CD4-positive, alpha-beta T cell treated with Interleukin-1 beta for 1 hour (primary cell): ENCODE measurements at places on chromosomes 1 and 21.

DNA sequence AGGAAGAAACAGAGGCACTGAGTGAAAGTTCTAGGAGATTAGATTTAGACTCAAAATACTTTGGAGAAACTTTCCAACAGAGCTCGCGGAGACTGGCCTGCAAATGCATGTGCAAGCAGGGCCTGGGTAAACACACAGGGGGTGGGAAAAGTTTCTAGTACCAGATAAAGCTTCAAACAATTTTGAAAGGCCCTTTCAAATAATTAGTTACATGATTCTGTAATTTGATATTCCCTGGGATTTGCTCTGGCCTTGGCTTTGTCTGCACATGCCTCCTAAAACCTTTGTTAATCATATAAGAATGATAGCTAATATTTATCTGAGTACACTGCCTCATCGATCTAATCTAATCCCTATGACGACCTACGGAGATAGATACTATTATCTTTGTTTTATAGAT is 31.3 kb downstream of the VTCN1 start:
- DNase-seq: no peak

GRCh38 chr21:16642353-16642752 is 870.5 kb upstream of the CXADR start:
- no peak for DNase-seq

- peak; percentile 58 for DNase-seq
These were observed 18.3 kb upstream of the CAPN8 start for GRCh38 chr1:223683586-223684487.

- DNase-seq: no peak
These were observed 2.3 kb upstream of the C1orf35 start for GRCh38 chr1:228105270-228105995.

DNA sequence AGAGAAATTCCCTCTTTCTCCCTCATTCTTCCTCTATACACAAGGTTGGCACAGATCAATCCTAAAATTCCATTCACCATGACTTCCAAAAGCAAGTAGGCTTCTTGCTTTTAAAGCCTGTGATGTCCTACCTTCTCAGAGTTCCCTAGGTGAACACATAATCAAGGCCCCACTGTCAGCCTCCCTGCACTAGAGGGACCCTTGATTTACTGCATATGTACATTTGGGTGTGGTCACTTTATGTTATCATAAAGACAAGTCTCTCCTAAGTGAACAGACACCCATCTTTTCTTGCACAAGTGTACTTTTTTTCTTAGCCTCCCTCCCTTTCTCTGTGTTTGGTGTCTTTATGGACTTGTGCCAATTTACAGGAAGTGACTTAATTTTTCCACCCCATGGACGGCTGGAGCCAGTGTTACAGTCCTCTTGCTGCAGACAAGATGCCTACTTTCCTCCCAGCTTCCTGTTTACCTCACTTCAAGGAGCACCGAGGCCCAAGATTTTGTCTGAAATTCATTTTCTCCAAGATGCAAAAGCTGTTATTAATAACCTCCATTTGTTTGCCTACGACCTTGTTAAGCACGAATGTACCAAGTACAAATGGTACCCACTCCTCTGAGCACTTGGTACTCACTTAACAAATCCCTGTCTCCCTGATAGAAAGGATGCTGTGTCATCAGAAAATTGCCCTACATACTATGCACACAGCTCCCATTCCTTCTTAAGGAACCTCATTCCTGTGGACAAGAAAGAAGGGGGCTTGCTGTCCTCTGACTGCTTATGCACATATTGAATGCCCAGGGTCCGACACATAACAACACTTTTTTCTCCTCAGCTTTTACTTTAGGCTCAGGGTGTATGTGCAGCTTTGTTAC is 82.8 kb upstream of the SLC44A3 start:
- no peak for DNase-seq

DNA sequence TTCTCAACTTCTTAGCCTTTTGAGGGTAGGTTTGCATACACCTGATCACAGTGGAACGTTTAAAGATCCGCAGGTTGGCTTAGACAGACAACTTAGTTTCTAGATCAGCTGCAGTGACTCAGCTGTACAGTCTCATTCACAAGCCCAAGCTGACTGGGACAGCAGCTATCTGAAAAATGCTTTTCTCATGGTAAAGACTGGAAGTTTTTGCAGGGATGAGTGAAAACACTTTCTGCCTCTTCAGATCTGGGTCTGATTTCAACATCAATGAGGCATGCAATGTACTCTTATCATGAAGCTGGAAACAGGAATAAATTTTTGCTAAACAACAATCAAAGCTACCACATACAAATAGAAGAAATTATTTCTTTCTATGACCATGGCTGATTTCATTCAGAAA is 61.1 kb upstream of the PTBP2 start:
- DNase-seq: no peak

GRCh38 chr1:51740652-51741051 is 123.8 kb downstream of the OSBPL9 start:
- no peak for DNase-seq

DNA sequence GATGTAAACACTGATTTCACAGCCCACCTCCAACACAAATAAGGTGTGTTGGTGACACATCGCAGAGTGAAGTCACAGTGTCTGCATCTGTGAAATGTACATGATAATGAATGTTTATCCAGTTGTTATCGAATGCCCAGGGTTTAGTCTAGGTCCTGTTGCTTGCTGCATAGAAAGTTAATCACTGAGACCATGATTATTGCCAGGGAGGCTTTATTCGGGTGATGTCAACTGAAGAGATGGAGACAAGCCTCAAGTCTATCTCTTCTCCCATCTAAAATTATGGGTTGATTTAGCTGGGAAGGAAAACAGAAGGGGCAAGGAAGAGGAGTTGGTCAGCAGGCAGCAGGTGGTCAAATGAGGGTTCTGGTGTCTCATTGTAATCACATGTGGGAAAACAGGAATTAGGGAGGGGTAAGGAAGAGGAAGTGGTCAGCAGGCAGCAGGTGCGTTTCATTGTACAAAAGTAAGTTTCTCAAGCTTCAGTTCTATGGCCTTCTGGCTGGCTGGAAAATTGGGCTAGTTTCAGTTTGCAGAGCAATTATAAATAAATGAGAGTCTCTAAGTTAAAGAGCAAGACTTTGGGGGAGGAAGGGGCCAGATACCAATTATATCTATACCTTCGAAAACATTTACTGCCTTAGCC is 146.3 kb upstream of the DNAH14 start:
- DNase-seq: no peak

DNA sequence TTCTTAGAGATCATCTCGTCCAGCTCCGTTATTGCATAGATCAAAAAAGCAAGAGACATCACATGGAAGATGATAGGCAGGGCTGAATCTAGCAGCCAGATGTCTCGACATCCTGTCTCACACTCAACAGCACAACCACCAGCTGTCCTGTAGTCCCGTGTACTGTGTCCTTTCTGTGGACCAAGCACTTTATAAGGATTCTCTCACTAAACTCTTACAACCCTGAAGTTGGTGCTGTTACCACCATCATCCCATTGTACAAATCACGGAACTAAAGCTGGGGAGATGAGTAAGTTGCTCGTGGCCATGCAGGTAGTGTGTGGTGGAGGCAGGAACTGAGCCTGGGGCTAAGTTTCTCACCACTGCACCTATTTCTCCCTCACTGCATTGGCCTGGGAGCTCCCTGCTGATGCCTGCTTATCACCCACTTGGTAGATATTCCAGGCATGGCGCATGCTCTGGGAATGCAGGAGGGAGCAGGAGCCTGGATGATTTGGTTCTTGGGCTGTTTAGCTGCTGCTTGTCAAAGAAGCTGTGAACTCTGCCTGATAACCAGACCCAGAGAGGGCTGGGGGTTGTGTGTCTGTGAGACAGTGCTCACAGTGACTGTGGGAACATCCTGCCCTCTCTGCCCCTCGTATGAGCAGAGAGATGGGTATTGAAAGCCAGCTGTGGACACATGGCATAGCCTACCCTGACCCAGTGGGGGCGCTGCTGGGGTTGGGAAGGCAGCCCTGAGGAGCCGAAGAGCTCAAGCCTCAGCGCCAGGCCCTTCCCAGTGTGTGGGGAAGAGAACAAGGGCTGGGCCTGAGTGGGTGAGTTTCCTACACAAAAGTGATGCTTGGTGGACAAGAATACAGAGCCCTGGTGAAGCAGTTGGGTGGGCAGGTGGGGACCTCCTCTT is 13.6 kb downstream of the PPFIA4 start:
- DNase-seq: no peak

- no peak for DNase-seq
These were observed 9.3 kb upstream of the ETS2 start for GRCh38 chr21:38796424-38796823.

DNA sequence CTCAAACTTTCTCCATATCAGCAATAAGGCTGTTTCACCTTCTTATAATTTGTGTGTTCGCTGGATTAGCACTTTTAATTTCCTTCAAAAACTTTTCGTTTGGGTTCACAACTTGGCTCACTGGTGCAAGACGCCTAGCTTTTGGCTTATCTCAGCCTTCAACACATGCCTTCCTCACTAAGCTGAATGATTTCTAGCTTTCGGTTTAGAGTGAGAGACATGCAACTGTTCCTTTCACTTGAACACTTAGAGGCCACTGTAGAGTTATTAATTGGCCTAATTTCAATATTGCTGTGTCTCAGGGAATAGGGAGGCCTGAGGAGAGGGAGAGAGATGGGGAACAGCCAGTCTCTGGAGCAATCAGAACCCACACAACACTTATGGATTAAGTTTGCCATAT is 41.2 kb upstream of the IFNLR1 start:
- DNase-seq: no peak

- peak; percentile 21 for DNase-seq
These were observed 1.7 kb downstream of the F5 start for GRCh38 chr1:169584483-169585144.

DNA sequence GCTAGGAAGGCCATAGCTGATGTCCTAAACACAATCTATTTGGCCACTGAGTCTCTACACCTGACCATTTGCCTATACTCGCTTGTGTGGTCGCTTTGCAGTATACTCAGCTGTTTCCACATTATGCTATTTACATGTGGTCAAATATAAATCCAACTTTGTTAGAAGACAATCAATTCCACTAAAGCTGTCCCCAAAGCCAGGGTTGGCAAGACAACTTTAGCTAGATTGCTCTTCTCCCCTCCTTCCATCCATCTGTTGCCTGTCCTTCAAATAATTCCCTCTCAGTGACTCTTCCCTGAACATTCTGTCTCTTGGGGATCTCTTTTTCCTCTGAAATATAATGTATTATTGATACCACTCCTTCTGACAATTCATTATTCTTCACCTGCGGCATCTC is 30.1 kb downstream of the AVPR1B start:
- no peak for DNase-seq

DNA sequence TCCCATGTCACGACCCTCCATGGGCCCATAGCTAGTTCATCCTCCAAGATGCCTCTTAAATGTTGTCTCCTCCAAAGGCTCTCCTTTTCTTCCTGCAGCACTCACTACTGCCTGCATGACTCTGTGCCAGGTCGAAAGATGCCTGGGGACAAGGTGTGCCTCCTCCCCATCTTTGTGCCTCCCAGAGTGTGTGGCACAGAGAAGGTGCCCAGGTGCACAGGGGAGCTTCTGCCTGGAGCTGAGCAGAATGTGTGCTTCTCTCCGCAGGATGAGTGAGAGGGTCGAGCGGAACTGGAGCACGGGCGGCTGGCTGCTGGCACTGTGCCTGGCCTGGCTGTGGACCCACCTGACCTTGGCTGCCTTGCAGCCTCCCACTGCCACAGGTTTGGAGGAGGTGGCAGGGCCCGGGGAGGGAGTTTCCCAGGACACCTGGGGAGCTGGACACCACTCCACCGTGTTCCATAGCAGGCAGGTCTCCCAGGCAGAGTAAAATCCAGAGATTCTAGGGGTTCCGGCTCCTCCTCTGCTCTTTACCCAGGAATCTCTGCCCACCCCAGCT is 6.9 kb upstream of the PPM1J start:
- no peak for DNase-seq

- DNase-seq: no peak
These were observed 53.8 kb downstream of the PLA2G4A start for GRCh38 chr1:186882372-186883134.

- DNase-seq: no peak
These were observed 121.6 kb upstream of the BARHL2 start for GRCh38 chr1:90838720-90839119.

- DNase-seq: no peak
These were observed 27.6 kb downstream of the RRP1B start for GRCh38 chr21:43686811-43687565.

- no peak for DNase-seq
These were observed 261.3 kb downstream of the DISC1 start for GRCh38 chr1:231887866-231888265.

GRCh38 chr1:6487804-6488484 is 3.5 kb downstream of the PLEKHG5 start:
- DNase-seq: no peak

- DNase-seq: no peak
These were observed 31.0 kb downstream of the CD53 start for GRCh38 chr1:110903853-110904500.

- no peak for DNase-seq
These were observed 56.7 kb upstream of the ETV3 start for GRCh38 chr1:157194731-157195520.

GRCh38 chr21:43929217-43929971 is 64.4 kb downstream of the AGPAT3 start:
- DNase-seq: no peak

DNA sequence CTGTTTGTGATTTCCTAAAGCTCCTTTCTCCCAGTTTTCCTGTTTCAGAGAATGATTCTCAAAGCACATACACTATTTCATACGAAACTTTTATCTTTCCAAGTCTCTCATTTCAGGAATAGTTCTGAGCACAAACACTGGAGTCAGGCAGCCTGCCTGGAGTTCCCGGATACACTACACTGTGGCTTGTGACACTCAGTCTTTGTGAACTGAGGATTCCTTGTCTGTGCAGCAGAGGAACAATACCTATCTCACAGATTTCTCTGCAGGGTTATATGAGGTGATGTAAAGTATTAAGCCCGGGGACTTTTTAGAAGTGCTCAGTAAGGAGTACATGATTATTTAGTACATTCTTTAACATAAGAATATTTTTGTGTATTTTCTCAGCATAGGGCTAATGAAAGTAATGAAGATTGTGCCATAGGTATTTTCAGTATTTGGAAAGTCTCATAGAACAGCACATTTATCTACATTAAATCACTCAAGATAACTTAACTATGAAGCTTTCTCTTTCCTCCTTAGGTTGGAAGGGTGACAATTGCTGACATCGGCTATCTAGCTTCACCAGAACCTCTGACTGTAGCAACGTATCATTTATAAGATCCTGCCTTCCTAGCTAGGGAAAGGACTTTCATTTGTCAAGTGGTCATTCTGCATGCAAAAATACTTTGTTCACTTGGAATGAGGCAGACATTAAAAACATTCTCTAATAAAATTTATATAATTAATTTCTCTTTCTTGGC is 12.9 kb downstream of the GBP2 start:
- DNase-seq: no peak
